ENCODE measurements at places on chromosomes 7 and 10. TPM values are rescaled to one million over a fixed set of nuclear protein-coding genes. Genes with fewer than 3 reads are reported as not detected.

DNA sequence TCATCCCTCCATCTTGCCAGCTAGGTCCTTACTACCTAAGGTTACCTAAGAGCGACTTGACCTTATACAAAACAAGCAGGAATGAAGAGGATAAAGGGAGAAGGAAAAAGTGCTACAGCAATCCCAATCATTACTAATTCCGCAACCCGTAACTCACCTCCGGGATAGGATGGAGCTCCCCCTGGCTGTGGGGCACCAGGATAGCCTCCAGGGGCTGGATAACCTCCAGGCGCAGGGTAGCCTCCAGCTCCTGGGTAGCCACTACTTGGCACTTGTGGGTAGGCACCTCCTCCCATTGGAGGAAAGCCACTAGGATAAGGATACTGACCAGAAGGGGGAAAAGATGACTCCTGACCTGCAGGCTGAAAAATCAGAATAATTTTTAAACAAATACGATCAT, 15.8 kb downstream of the ANXA7 start:
- DNase-seq: no peak

GRCh38 chr7:130353196-130353595, 8.6 kb downstream of the CPA5 start:
- DNase-seq: no peak

Gene MSANTD7
- 18.3 TPM for polyA plus RNA-seq

Gene NPSR1
- polyA plus RNA-seq: not detected

GRCh38 chr7:28556025-28556424, 143.7 kb downstream of the CREB5 start:
- DNase-seq: no peak

DNA sequence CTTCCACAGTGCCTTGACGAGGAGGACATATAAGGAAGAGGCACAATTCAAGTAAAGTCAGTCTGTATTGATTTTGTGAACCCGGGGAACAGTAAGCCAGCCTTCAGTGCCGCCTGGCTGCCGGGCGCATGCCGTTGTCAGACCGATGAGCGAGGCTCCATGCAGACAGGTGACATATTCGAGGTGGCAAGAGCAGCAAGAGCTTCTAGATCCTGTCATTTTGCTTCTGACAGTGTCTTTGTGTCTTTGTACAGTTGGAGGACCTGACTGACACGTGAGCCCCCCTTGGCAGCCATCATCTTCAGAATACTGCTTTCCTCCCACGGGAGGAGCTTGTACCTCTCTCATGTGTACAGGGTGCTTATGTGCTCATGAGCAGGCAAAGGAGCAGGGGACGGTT, 387.5 kb upstream of the GALNT17 start:
- DNase-seq: no peak

Gene TMEM176B
- 78.4 TPM for polyA plus RNA-seq

GRCh38 chr10:28823501-28824075, 146.3 kb downstream of the BAMBI start:
- no peak for DNase-seq

DNA sequence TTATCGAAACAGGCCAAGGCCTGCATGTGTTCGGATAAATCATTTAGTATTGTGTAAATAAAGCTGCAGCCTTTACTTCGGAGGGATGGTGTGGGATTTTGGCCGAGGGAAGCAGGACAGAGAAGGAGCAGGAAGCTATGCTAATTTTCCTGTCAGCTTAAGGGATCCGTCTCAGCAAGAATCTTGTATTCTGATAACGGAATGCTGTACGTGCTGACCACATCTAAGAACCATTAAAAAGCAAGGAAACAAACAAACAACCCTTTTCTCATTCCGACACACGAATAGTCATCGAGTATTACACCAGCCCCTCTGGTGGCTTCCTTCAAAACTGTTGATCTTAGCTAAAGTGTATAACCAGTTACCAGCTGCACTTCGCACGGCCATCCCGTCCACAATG, 133.2 kb upstream of the TCF7L2 start:
- DNase-seq: no peak

GRCh38 chr7:30920584-30921539, 9.2 kb downstream of the AQP1 start:
- no peak for DNase-seq

DNA sequence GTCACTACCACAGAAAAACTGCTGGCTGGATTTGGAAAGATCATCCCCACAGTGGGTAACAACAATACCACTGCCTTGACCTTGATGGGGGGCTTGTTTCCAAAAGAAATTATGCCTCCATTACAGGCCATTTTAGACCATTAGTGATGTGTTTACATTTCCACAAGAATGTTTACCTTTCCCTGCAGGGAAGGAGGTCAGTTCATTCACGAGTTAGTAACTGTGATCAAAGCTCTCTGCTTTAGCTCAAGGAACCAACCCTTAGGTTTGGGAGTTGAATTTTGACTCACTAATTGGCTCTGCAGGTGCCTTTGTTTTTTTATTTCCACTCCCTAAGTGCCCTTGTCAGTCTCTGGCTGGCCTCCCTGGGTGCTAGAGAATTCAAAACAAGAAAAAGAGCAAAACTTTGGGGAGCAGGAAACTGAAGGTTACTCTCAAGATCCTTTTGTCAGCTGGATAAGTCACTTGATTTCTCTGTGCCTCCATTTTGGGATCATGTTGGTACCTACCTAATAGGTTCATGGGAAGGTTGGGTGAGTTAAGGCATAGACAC, 41.1 kb upstream of the NUPR2 start:
- no peak for DNase-seq

DNA sequence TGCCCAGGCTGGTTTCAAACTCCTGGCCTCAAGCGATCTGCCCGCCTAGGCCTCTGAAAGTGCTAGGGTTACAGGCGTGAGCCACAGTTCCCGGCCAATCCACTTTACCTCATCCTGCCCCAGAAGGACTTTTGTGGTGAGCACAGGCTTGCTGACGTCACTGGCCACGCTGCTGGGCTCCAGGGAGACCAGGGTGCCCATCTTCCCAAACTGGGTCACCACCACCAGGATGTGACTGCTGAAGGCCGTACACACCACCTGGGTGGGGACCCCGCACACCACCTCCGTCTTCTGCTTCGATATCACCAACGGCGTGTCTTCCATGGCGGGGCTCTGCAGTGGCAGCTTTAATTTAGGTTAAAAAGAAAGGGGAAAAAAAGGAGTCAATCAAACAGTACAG, 816 bp downstream of the PSMG3 start:
- no peak for DNase-seq
